ENCODE measurements at places on chromosomes 5 and 9.

DNA sequence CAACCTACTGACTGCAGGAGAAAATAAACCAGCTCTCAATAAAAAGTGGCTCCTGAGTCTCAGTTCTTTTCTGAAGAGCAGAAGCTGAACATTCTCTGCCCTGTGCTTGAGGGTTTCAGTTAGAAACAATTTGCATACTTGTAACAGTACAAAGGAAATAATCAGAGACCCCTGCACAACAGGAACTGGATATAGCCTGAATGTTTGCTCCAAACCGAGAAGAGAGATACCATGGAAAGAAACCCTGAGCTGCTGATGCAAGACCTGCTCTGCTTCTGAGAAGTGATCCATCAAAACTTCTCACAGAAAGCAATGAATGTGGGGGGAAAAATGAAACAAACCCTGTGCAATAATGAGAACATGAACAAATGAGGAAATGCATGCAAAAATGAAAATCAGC is 592.9 kb downstream of the SEMA5A start:
- no peak for DNase-seq

- no peak for DNase-seq
These were observed 41.6 kb downstream of the CYSTM1 start for GRCh38 chr5:140216478-140217074.

DNA sequence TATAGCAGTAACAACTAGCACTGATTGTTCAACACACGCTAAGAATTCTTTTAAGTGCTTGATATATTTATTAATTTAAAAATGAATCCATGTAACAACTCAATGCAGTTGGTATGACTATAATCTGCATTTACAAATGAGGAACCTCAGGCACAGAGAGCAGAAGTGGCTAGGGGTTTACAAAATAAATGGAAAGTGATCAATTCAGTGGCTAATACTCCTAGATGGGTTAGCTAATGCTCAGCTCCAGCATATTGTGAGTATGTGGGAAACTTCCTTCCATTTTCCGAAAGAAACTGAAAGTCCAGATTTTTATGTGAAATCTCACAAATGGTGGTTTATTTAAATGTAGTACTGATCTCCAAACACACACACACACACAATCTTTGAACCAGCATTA is 128.0 kb downstream of the RFX3 start:
- no peak for DNase-seq

DNA sequence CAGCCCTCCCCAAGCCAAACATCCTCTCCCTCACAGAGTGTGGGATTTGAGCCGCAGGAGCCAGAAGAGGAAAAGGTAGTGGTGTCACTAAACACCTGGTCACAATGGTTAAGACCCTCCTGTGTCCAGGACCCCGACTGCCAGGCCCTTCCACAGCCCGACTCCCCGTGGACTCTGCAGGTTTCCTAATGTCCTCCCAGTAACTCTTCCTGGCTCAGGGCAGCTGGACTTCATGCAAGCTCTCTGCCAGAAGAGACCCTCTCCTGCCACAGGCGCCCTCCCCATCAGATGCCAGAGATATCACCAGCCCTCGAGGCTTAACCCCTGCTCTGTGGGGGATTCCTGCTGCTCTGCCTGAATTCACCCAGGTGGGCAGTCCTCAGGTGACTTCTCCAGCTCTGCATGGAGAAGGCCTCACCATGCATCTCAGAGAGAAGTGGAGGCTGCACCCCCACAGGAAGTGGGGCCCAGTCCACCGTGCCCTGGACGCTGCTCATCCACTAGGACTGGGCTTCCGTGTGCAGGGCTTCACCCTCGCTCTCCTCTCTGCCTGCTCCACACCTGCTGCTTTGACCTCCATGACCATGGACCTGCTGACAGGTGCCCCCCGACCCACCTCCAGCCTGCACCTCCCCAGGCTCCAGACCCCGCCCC is 111.2 kb downstream of the ADAMTS2 start:
- no peak for DNase-seq

- DNase-seq: no peak
These were observed 194.9 kb downstream of the TMEM167A start for GRCh38 chr5:82882316-82882715.
